ENCODE measurements at places on chromosomes 2 and 18. TPM values are rescaled to one million over a fixed set of nuclear protein-coding genes. Genes with fewer than 3 reads are reported as not detected.

DNA sequence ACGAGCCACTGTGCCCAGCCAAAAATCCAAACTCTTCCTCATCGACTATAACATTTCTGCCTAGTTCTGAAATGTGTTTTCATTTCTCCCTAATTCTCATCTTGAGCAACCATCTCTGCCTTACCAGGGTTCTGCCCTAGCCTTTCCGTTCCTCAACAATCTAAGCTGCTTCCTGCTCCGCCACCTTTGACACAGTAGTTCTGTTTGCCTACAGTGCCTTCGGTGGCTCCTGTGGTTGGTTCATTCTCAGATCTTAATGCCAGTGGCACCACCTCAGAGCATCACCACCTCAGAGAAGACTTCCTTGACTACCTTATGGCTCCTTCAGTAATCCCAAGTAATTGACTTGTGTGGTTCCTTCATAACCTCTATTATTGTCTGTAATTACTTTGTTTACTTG lies 3.8 kb downstream of the SOCS6 start:
- H3K4me3 ChIP-seq: no peak overlapping the region
- no peak for DNase-seq
- H3K27me3 ChIP-seq: no peaks in the 10 kb centered on the region
- no peak overlapping the region for H3K27ac ChIP-seq
- H3K4me1 ChIP-seq: peaks cover 82% of the 10 kb centered on the region

GRCh38 chr2:191811807-191812602 lies 34.9 kb downstream of the CAVIN2 start:
- DNase-seq: no peak
- H3K27ac ChIP-seq: no peak overlapping the region
- H3K4me1 ChIP-seq: no peaks in the 10 kb centered on the region
- H3K4me3 ChIP-seq: no peak overlapping the region

- H3K4me1 ChIP-seq: peaks cover 14% of the 10 kb centered on the region
- no peak overlapping the region for H3K4me3 ChIP-seq
- H3K27ac ChIP-seq: no peak overlapping the region
- no peaks in the 10 kb centered on the region for H3K36me3 ChIP-seq
- DNase-seq: no peak
Measured at GRCh38 chr2:178238154-178238521, 43.8 kb downstream of the OSBPL6 start.

LRATD1 gene
- 41.8 TPM for total RNA-seq

Measured in esophagus squamous epithelium (tissue), 5 donors.